GM20000 (cell line): ENCODE measurements at places on chromosomes 5 and 9.
A peak's percentile ranks its signal among the peaks of the same experiment; 100 is the strongest.

- no peak for DNase-seq
Measured at GRCh38 chr9:101375546-101375945, 9.3 kb downstream of the BAAT start.

DNA sequence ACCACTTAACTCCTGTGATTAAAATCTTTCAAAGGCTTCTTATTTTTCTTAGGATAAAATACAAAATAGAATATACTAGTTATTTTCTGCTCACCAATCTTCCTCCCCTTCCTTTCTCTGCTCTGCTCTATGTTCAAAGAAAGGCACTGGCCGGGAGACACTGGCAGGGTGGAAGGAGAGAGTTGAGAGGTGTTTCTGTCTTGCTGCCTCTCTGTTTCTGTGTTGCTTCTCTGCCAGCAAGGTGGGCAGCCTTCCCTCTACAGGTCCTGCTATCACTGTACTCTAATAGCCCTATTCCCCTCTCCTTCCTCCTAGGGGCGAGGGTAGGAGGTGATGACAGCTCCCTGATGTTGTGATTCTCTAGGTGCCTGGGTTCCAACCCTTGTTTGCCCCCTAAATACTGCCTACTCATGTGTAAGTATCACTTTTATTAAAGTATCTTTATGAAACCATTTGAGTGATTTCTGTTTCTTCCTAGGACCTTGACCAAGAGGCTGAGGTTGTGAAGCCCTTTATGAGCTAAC, 515.1 kb downstream of the TLE4 start:
- no peak for DNase-seq

DNA sequence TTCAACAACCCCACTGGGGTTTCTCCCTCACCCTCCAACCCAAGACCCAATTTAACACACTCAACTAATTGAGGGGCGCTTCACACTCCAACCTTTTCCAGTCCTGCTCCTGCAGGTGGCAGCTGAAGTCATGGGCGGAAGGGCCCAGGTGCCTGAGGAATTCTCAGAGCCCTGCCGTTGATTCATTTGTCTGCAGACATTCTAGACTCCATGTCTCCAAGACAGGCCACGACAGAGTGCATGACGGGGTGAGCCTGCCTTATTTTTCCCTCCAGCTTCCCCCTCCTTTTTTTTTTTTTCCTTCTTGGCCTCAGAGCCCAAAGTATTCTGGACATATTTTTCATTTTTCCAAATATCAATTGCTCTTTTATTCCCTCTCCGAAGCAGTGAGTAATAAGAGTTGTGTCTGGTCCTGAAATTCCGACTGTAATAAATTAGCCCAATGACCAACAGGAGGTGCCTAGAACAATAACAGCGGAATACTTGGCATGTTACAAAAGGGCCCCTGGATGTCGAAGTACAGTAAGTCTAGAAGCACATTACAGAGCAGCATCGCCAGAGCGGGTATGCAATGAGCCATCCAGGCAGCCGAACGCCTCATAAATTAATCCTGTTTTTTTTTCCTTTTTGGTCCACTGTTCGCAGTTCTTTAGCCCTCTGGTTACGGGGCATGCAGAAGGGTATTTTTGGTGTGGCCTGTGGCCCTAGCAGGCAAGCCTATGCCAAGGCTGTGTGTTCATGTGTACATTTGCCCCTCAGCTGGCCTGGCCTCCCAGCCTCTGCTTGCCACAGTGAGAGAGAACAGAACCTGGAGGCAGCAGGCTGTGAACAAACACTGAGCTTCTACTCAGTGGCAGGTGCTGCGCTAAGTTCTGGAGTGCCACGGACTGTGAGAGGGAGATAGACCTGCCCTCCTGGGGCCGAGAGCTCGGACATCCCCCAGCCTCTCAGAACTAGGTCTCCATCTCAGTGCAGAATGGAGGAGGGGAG, 8.6 kb upstream of the SMIM23 start:
- no peak for DNase-seq

DNA sequence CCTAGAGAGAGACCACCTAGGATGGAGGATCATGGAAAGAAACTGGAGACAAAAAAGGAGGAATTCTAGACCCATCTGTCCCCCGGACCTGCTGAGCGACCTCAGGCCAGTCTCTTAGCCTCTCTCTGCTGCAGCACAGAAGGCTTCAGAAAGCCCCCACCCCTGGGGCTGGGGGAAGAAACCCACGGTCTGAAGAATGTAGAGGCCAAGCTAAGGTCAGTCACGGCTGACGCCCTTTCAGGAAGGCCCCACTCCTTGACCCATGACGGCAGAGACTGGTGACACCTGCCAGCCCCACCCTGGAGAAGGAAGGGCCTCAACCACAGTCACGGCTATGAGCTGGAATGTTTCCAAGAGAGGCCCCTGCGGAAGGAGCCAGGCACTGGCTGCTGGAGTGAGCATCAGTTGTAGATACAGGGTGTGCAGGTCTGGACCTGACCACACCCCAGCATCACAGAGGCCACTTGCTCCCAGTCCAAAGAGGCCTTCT, 120.5 kb upstream of the BOD1 start:
- peak; percentile 78 for DNase-seq

DNA sequence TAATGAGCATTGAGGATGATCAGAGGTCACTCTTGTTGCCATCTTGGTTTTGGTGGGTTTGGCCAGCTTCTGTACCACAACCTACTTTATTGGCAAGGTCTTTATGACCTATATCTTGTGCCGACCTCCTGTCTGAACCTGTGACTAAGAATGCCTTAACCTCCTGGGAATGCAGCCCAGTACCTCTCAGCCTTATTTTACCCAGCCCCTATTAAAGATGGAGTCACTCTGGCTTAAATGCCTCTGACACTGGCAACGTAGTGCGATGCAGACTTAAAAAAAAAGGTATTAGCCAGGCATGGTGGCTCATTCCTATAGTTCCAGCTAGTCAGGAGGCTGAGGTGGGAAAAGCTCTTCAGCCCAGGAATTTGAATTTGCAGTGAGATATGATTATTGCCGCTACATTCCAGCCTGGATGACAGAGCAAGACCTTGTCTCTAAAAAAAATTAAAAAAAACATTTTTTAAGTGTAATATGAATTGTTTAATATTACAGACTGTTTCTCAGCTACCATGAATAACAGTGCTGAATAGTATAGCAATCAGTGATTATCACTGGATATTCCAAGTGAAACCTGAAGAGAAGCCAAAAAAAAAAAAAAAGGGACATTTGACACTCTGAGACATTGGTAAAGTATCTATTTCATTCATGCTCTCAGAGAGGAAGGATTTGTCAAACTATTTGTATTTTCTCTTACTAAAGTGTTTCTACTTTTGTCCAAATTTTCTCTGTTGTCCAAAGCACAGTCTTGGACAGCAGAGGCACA, 18.3 kb upstream of the STOM start:
- no peak for DNase-seq

GRCh38 chr5:150246429-150246828, 43.1 kb downstream of the CAMK2A start:
- no peak for DNase-seq

- no peak for DNase-seq
Measured at GRCh38 chr5:109516390-109516789, 106.6 kb upstream of the PJA2 start.

DNA sequence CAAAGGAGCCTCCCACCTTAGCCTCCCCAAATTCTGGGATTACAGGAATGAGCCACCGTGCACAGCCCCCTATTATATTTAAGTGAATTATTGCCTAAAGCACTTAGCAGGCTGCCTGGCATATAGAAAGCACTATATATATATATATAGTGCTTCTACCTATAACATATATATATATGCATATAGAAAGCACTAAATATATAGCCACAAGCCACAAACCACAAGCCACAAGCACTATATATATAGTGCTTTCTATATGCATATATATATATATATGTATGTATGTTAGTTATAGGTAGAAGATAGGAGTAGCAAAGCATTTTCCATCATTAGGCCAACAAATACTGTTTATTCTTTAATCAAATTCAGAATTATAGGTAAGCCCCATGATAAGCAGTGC, 185.8 kb downstream of the CWC27 start:
- no peak for DNase-seq

GRCh38 chr9:97591535-97591934, 41.6 kb downstream of the TSTD2 start:
- no peak for DNase-seq

DNA sequence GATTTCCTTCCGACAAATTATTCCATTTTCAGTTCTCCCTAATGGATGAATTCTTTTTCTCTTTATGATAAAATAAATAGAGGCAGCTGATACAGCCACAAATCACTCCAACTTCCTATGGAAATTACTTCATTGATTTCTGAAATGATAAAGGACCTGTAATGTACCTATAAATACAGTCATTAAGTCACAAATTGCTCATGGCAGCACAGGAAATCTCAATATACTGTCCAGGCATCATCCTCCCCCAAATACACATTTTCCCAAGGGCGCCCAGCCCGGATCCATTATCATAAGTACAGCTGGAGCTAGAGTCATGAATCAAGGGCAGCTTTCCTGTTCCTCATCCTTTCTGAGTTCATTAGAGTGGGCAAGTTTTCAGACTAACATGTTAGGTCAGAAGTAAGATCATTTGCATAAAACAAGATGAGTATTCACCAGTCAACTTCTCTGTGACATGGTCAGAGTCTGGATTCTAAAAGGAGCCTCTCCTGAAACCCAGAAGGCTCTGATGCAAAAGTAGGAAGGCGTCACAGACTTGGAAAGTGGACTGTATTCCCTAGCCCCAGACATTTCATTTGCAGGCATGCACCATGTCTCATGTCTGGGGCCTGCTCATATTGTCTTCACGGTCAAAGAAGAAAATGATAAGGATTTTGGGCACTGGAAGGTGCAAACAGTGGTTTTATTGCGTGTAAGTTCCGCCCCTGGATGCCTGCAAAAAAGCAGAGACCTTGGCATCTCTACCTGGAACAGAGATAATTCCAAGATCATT, 383.2 kb downstream of the PLK2 start:
- DNase-seq = no peak

DNA sequence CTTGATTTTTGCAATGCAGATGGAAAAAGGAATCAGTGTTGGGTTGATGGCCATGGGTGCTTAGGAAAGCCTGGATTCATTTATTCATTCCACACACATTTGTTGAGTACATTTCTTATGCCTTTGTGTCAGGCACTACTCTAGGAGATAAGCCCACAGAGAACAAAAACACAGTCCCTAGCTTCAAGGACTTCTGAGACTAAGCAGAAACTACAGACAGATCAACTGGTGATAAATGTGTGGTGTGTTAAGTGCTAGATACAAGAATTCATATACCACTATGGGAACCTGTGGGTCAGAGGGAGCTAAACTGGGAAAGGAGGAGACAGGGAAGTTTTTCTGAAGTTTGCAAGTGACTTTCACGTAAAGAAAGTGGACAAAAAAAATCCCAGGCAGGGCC, 119.9 kb downstream of the CEMIP2 start:
- no peak for DNase-seq

- no peak for DNase-seq
Measured at GRCh38 chr9:99150451-99151171, 45.7 kb downstream of the TGFBR1 start.

DNA sequence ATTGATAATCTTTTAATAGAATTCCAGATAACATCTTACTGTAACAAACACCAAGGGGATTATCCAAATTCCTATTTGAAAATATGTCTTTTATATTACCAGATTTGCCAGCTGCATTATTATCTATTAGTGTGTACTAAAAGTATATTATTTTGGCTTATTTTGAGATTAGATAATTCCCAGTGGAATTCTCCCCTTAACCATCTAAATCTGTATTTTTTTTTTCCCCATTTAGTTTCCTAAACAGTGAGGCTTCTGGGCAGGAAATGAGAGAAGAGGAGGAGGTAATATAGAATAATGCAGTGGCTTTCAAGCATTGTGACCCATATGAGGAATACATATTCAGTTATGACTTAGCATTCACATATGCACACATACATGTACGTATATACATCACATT, 53.5 kb upstream of the ABL1 start:
- DNase-seq = no peak

- DNase-seq = no peak
Measured at GRCh38 chr5:4189317-4189716, 593.7 kb downstream of the IRX1 start.

DNA sequence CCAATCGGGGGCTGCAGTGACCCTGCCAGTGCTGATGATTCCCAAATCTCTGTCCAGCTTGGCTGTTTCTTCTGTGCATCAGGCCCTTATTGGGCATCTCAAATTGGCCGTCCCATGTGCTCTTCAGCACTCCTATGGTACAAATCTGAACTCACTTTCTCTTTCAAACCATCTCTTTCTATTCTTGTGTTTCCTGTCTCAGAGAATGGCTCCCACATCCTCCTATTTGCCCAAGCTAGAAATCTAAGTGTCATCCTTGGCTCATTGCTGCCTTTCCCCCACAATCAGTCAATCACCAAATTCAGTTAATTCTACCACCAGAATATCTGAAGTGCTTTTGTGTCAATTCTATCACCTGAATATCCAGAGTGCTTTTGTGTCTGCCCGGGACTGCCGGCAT, 336.6 kb downstream of the CWC27 start:
- DNase-seq = peak; percentile 57

GRCh38 chr9:20732118-20732517, 48.1 kb downstream of the FOCAD start:
- no peak for DNase-seq

- DNase-seq = no peak
Measured at GRCh38 chr9:69571032-69571431, 101.1 kb downstream of the APBA1 start.

- no peak for DNase-seq
Measured at GRCh38 chr5:100517301-100517974, 17.7 kb upstream of the FAM174A start.

DNA sequence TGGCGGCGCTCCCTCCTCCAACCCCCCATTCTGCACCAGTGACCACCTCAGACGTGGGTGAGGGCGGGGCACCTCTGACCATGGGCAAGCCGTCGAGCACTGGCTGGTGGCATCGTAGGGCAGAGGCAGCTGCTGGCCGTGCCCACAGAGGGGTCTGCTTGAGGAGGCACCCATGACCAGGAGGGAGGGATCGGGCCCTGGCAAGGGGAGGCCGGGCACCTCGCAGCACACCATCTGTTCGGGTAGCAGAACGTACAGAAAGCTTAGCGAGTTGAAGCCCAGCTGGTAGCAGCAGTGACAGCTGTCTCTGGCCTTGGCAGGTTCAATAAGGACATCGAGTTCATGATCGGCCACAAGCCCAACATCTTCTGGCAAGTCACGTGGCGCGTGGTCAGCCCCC, 4.3 kb upstream of the SLC6A18 start:
- no peak for DNase-seq

GRCh38 chr5:139277171-139277570, 16.4 kb upstream of the MATR3 start:
- no peak for DNase-seq

GRCh38 chr5:109307951-109308350, 101.8 kb downstream of the PJA2 start:
- DNase-seq = no peak

- DNase-seq = no peak
Measured at GRCh38 chr5:39198127-39198526, 21.2 kb downstream of the FYB1 start.

GRCh38 chr5:14809369-14810155, 62.0 kb downstream of the ANKH start:
- DNase-seq = peak; percentile 81

GRCh38 chr5:166024970-166025369, 2266.5 kb upstream of the WWC1 start:
- DNase-seq = no peak
